ENCODE measurements at places on chromosomes 11 and 22. TPM values are rescaled to one million over a fixed set of nuclear protein-coding genes. Genes with fewer than 3 reads are reported as not detected.

GRCh38 chr11:33463059-33463458, 205.9 kb downstream of the HIPK3 start:
- no peak for DNase-seq

GRCh38 chr22:33124471-33124870, 66.3 kb upstream of the SYN3 start:
- DNase-seq, result no peak

- no peak for DNase-seq
Measured at GRCh38 chr11:8085011-8085645, 4.1 kb downstream of the TUB start.

DNA sequence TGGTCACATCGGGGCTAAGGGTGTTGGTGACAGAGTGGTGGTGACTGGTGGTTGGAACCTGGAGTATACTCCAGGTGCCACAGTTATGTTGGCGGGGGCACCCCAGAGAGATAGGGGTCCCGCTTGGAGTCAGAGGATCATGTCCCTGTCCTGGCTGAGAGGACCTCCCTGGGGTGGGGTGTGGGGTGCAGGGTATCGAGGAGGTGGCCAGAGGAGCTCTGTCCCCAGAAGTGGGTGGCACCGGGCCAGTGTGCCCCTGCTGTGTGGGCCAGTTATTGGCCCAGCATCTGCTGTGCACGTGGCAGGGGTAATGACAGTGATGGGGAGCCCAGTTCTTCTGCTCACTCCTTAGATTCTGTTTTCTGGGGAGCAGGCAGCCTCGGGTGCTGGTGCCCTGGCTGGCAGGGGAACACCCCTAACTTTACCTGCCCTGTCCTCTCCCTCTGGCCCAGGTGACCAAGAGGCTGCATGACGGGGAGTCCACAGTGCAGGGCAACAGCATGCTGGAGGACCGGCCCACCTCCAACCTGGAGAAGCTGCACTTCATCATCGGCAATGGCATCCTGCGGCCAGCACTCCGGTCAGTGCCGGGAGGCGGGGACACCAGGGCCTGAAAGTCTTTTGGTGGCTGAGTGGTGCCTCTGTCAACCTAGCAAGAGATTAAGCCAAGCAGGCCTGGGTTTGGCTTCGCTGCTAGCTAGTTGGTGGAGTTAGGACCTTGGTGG, 56.3 kb downstream of the MYO7A start:
- no peak for DNase-seq

DNA sequence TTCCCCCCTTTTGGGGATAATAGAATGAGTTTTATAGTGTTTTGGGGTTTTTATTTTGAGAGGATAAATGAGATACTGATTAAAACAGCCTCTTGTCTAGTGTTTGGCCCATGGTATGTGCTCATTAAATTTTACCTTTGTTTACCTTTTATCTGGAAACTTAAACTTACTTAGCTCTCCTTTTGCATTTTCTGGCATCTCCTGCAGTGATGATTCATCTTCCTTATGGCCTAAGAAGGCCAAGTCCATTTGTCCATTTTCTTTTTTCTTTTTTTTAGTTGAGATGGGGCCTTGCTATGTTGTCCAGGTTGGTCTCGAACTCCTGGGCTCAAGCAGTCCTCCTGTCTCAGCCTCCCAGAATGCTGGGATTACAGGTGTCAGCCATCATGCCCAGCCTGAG, 156.3 kb downstream of the COMMD9 start:
- no peak for DNase-seq

DNA sequence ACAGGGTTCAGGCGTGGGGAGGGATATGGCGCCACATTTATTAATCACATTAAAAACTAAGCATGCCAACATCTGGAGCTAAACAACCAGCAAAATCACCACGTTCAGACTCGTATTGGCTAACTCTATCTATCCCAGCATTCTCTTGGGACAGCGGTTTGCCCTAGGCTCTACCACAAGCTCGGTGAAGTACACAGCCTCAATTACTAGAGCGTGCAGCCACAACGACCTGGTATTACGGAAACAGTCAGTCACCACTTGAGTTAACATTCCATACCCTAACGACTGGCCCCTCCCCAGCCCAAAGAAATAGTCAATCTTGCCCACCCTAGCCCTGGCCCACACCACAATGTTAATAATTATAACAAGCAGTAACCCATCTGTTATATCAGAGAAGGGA, 32.1 kb downstream of the APOL5 start:
- no peak for DNase-seq

DNA sequence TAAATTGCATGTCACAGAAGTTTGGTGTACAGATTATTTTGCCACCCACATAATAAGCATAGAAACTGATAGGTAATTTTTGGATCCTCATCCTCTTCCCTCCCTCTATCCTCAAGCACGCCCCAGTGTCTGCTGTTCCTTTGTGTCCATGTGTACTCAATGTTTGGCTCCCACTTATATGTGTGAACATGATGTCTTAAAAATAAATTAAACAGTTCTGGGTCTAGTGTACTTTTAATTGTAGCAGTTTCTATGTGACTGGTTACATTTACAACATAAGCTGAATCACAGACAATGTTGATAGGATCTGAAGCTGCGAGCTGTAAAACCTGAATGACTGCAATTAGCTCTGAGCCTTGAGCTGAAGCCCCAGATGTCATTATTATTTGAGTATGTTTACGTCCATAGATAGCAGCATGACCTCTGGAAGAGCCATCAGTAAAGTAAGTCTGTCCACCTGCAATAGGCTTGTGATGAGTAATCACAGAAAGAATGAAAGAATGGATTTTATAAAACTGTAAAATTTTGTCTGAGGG, 29.7 kb downstream of the OR10A6 start:
- DNase-seq, result no peak

GRCh38 chr11:23399995-23400394, 539.7 kb upstream of the CCDC179 start:
- no peak for DNase-seq

DNA sequence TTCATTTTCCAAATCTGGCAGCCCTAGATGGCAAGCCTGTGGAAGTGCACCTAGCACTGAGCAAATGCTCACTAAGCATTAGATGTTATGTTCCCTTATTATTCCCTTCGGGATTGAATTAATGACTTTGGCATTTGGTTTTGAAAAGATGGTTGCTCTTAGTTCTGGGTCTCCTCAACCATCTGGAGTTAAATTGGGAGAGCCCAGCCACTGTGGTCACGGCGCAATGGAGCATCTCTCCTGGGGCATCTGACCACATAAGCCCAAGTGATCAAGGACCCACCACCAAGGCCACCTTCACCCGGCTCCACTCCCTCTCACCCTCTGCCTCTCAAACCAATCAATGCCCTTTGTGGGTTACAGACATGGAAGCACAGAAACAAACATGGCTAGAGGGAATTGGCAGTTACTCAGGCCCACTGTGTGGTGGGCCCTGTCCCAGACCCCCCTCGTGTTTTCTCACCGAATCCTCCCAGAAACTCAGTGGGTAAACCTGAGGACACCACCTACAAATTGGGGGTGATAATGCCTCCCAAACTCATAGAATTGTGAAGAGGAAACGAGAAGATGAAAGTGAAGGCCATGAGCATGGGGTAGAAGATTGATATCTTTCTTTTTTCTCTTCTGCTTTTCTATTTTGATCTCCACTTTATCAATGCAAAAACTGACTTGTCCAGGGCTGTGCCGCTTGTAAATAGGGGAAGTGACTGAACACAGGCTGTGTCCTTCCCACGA, 52.2 kb downstream of the IRAG1 start:
- DNase-seq, result no peak

DNA sequence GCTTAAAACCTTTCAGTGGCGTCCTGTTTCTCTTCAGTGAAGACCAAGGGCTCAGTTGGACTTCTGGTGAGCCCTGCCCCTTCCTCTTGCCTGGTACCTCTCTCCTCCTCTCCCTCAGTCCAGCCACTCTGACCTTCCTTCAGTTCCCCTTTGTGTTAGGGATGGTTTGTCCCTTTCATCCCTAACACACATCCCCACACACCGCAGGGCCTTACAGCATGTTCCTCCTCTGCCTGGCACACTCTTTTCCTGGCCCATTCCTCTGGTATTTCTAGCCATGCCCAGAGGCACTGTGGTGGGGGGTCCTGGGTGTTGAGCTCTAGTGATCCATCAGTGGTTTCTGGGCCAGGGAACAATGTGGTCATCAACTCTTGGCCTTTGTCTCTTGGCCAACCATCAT, 21.4 kb downstream of the GNAZ start:
- no peak for DNase-seq

- no peak for DNase-seq
Measured at GRCh38 chr11:46381048-46381818, at the start of gene MDK. TSS of gene MDK (plus strand) at chr11:46381669. CDS start at chr11:46382058, 389 bp downstream.

- DNase-seq, result peak; percentile 53
Measured at GRCh38 chr11:133928628-133929059, 28.1 kb downstream of the IGSF9B start.

DNA sequence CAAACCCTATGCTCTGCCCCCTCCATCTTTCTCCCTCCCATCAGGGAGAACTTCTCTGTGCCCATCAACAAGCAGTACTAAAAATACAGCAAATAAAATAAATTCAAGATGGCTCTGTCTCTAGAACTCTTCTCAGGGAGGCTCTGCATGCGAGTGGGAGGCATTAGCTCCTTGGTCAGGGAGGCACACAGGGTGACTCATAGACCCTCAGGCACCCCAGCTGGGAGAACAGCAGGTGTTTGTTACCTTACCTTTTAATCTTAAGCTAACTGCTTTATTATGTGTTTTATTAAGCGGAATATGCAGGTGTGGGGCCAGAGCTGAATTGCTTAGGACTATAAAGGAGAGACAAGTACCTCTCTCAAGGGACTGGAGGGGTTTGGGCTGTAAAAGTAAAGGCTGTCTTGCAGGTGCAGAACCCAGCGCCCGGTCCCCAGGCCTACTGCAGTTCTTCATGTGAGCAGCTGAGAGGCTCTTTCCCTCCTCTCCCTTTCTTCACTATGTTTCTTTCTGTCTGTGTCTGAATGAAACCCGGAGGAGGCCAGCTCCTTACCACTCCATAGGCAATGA, 20.8 kb downstream of the CSNK2A3 start:
- DNase-seq, result no peak

GRCh38 chr11:285021-285893, 3.7 kb upstream of the PGGHG start:
- peak; percentile 43 for DNase-seq

- peak; percentile 1 for DNase-seq
Measured at GRCh38 chr11:133835593-133836548, 9.4 kb downstream of the SPATA19 start.

DNA sequence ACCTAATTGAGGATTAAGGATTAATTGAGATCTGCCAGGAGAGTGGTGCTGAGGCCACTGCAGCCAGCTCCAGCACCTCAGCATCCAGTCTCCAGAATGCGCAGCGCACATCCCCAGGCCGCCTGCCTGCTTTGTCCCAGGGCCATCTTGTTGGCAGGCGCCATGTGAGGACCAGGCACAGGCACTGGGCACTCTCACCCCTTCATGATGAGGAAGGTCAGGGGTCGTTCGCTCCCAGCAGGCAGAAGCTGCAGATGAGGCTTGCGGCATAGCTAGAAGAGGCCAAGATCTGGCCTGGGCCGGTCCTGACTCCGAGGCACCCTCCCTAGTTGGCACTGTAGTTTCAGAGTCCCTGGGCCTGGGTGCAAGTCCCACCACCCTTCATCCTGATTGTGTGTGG, 6.4 kb downstream of the CABP2 start:
- no peak for DNase-seq

- no peak for DNase-seq
Measured at GRCh38 chr11:87437133-87437843, 399.6 kb downstream of the TMEM135 start.

The IGF2 gene
- 65.2 TPM for total RNA-seq

The LDHAL6A gene
- not detected for total RNA-seq

The EFEMP2 gene
- total RNA-seq, result 75.0 TPM

The L3MBTL2 gene
- total RNA-seq, result 17.0 TPM

The KCNK4 gene
- 2.3 TPM for total RNA-seq

The TRPM5 gene
- total RNA-seq, result not detected

The FAM118A gene
- total RNA-seq, result 33.8 TPM

The OR5B21 gene
- not detected for total RNA-seq

The SLCO2B1 gene
- 32.3 TPM for total RNA-seq

The MUC5B gene
- 2.0 TPM for total RNA-seq
